ENCODE measurements at places on chromosomes 3 and 15.
A peak's percentile ranks its signal among the peaks of the same experiment; 100 is the strongest.

GRCh38 chr15:63449731-63450130, 54.7 kb upstream of the USP3 start:
- DNase-seq = no peak

GRCh38 chr3:140347151-140347550, 330.7 kb upstream of the TRIM42 start:
- no peak for DNase-seq

DNA sequence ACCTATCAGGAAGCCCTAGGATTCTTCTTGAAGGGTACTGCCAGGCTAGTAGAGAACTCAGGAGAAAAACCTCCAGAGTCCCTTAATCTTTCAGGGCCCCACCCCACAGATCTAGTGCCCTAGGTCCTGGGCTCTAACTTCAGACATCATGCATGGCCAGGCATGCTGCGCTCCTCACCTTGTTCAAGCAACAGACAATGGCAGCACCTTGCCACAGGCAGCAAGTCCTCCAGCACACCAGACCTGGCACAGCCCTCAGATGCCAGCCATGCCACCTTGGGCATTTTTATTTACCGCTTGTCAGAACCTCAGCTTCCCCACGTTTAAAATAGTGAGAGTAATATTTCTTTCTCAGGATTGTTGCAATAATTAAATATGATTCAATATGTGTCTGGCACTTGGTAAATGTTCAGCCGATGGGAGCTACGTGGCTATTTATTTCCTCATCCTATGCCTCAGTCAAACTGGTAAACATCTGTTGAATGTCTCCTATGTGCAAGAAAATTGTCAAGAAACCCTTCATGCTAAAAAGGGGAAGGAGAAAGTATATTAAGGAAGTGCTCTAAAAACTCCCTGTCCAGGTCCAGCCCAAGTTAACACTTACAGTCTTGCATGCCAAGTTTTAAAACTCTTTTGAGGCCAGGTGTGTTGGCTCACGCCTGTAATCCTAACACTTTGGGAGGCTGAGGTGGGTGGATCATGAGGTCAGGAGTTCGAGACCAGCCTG, 14.5 kb upstream of the CCR1 start:
- DNase-seq = no peak

- DNase-seq = no peak
Observed at GRCh38 chr3:183809270-183809669, 16.1 kb downstream of the MAP6D1 start.

GRCh38 chr15:74209997-74210671, 7.5 kb upstream of the STRA6 start:
- no peak for DNase-seq

DNA sequence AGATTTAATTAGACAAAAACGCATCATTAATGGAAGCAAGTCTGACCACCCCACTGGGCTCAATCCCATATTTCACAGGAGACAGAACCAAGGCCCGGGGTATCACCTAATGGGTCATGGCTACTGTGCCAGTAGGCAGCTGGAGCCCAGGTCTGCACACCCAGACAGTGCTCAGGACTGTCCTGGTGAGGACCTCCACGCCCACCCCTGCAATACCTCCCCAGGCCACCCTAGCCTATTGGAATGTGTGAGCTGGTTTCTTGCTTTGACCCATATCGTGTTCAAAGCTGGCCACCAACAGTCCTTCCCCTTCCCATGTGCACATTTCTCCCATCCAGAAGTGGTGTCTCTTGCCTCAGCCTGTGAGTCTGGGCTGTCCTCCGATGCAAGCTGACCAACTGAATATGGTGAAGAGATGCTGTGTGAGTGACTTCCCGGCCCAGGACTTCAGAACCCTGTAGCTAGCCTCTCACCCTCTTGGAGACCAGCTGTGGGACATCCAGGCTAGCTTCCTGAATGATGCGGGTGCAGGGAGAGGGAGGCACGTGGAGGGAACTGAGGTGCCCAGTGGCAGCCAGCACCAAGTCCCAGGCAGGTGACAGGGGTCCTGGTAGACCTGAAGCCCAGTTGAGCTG, 19.1 kb downstream of the SLC6A20 start:
- no peak for DNase-seq

GRCh38 chr3:120820748-120821147, 78.2 kb downstream of the GTF2E1 start:
- no peak for DNase-seq

GRCh38 chr3:195286115-195286872, 15.3 kb upstream of the XXYLT1 start:
- no peak for DNase-seq

- DNase-seq = no peak
Observed at GRCh38 chr3:109265295-109265694, 51.0 kb downstream of the DPPA2 start.

- DNase-seq = peak; percentile 85
Observed at GRCh38 chr3:53255775-53256703, at the start of gene TKT. TSS of gene TKT (minus strand) at chr3:53256022. CDS start at chr3:53255942, 80 bp downstream.

- no peak for DNase-seq
Observed at GRCh38 chr3:71944482-71945065, 159.6 kb upstream of the PROK2 start.

DNA sequence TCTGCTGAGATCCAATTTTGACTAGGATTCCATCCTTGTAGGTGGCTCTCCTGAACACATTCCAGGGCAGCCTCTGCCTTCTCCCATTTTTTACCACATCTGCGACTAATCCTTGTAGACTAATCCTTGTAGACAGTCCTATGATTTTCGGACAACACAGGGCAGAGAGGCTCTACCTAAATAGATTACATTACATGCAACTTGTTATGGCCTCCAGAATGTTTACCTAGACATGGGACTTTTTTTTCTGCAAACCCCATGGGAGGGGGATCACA, 239.3 kb upstream of the WNT5A start:
- no peak for DNase-seq

DNA sequence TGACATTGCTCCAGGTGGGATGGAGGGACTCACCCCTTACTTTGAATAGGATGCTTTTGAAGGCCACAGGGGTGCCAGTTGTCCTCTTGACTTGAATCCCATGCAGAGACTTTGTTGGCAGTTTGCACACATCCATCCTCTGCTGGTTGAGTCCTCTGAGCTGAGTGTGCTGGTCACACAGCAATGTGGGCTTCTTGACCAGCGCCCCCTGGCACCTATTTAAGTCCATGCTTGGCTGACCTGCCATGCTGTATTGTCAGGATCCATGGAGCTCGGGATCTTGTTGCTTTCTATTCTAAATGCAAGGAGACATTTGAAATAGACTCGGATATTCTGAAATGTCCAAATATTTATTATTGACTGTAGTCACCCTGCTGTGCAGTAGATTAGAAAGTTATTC, 19.8 kb downstream of the RAB7A start:
- no peak for DNase-seq

DNA sequence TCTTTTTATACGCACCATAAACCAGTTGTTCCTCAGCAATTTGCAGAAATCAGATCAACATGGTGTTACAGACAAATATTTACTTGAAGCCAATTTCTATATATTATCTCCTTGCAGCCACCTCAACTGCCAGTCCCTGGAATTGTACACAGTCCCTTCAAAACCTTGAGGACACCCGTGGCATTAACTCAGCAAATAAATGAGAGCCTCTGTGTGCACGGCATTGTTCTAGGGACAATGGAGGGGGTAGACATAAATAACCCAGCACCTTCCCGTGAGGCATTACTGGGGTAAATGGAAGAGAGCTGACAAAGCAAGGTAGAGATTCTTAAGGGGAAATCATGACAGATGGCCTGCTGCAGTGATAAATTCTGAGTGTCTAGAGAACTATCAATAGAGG, 12.5 kb downstream of the TM2D3 start:
- no peak for DNase-seq

DNA sequence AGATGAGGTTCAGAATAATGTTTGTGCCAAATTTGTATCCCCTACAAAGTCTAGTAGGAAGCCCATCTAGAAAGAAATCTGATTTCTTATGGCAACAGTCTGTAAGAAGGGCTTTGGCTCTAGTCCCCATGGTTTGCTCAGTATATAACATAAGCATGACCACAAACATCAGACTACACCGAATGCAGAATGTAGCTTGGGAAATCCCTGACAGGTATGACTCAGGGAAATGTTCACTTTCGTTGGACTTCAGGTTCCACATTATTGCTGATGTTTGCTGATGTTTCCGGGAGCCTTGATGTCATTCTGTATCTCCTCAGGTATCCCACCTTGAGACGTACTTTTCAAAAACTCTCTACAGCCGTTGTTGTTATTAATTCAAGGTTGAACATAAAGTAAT, 304.4 kb upstream of the TGFBR2 start:
- peak; percentile 19 for DNase-seq

DNA sequence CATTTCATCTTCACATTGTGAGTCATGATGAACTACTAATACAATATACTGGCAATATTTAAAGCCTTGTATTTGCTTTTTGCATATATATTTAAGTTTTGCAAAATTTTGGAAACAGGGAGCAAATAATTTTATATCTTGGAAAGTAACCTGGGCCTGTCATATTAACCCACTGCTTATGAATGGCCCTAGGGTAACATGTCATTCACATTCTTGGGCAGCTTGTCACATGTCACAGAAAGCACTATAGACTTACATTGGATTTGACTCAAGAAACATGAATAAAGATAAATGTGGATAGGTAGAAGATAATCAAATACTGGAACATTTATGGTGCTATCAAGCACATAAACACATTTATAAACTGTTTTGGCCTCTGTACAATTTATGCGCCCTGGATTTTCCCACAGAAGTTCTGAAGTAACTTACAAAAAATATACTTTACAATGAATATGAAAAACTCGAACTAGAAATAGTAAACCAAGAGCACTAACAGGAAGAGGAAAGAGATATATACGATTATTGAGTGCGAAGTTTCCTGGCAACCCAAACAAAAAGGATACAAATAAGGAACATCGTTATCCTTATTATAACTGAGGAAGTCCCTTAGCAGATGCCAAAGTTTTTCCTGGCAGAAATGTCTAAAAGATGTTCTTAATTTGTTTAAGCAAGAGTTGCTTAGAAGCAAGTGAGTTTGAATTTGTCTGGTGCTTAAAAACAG, 257.2 kb downstream of the RBMS3 start:
- no peak for DNase-seq

- DNase-seq = no peak
Observed at GRCh38 chr15:80288131-80288530, 36.1 kb upstream of the CTXND1 start.

DNA sequence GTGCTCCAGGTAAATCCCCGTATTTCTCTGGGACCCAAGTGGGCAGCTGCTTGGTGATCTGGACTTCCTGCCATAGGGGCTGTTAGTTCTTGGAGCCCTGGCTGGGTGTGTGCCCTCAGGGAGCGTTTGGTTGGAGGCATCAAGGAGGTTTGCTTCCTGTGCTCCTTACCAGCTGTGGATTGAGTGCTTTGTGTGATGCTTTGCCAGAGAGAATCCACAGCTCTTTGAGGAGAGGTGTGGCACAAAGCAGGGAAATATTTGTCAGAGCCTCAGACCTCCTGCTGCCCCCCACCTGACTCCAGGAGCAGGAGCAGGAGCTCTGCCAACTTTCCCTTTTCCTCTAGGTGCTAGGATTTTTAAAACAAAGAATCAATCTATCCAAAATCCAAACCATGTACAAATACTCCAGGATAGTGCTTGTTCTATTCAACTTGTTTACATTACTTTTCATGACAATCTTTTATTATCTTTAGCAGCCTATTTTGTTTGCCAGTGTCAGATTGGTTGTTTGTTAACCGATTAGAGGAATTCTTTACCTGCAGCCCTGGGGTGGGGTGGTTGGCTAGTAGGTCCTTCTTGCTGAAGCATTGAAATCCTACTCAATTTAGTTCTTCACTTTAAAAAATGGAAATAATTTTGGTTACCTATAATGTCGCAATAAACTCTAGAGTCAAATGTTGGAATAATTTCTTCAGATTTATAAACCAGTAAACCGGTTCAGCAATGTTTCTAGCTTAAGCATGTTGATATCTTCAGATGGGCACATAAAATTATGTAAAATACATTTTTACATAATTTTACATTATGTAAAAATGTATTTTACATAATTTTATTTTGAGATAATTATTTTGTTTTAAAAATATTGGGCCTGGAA, 2.5 kb downstream of the CTDSPL start:
- DNase-seq = no peak

GRCh38 chr3:185059766-185060165, 93.1 kb downstream of the C3orf70 start:
- DNase-seq = no peak

DNA sequence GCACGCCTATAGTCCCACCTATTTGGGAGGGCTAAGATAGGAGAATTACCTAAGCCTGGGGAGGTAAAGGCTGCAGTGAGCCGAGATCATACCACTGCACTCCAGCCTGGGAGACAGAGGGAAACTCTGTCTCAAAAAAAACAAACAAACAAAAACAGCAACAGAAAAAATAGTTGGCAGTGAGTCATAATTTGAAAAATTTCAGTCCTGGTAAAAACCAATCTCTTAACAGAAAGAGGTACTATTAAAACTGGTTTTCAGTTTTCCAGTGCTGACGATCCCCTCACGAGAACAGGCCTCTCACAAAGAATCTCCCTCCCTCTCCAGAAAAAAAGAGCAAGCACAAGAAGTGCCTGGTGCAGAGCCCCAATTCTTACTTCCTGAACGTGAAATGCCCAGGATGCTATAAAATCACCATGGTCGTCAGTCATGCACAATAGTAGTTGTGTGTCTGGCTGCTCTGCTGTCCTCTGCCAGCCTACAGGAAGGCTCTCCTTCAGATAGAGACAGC, 22.8 kb upstream of the MAP4 start:
- no peak for DNase-seq

DNA sequence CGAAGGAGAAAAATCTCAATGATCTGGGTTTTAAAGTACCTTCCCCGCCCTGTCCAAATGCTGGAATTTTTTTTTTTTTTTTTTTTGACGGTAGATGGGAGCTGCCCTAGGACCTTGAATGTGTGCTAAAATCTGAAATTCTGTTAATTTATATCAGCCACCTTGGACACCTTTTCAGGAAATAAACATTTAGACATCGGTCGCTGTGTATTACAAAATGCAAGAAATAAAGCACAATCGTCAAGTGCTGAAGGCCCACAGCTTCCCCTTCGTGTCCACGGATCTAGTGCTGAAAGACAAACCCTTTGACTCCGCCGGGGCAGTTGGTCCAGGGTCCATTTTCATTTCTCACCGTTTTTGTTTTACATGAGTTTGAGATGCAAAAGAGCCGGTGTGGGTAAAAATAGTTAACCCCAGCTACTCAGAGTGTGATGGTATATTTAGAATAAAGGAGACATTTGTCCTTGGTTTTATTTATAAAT, 90.2 kb upstream of the CHD2 start:
- DNase-seq = no peak

- DNase-seq = no peak
Observed at GRCh38 chr3:184058029-184058428, 5.2 kb downstream of the HTR3C start.
